ENCODE measurements at places on chromosomes 6 and 20. TPM values are rescaled to one million over a fixed set of nuclear protein-coding genes. Genes with fewer than 3 reads are reported as not detected.

The EPB41L2 gene
- 11.7 TPM for total RNA-seq

The ULBP3 gene
- total RNA-seq = 0.40 TPM

GRCh38 chr6:29620630-29621029, 12.4 kb downstream of the GABBR1 start:
- DNase-seq = no peak

DNA sequence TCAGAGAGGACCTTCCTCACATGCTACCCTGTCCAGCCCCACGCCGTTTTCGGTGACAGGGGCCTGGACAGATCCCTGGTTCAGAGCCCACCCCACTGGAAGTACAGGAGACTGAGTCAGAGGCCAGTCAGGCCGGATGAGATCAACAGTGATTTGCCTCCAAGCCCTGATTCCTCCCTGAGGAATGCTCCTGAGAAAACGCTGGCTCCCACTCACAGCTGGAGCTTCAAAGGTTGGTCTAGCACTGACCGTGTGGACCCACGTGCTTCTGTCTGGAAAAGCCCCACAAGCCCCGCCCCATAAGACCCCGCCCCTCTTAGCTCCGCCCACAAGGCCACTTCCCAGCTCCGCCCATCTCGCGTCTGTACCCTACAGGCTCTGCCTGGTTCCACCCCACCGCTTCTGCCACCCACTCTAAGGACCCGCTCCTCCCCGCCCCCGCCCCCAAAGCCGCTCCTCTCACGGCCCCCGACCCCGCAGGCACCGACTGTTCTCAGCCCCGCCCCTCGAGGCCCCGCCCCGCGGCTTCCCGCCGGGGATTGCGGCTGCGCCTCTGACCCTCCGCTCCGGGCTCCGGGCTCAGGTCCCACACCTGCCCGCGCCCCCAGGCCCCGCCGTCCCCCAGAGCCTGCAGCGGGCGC, 64.9 kb upstream of the BHLHE23 start:
- no peak for DNase-seq

The HUS1B gene
- 2.5 TPM for total RNA-seq
